ENCODE measurements at places on chromosomes 16 and 17.

DNA sequence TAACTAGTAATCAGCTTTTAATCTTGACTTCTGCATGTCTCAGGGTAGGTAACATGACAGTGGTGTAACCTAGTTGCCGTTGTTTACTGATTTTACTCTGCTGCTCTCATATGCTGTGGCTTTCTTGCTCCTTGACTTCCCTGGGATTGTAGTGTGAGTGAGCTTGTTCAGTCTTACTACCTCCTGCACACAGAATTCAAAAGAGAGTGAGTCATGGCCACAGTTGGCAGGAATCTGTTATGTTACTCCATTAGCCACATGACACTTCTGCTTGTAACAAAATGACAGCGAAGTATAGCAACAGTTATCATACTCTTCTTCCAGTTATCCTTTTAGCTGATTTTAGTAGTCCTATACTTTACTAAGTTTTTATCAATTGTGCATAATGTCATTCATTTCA is 18.8 kb downstream of the TNRC6A start:
- DNase-seq: no peak

- DNase-seq: no peak
These were observed 6.4 kb downstream of the MRPL28 start for GRCh38 chr16:363766-364490.

DNA sequence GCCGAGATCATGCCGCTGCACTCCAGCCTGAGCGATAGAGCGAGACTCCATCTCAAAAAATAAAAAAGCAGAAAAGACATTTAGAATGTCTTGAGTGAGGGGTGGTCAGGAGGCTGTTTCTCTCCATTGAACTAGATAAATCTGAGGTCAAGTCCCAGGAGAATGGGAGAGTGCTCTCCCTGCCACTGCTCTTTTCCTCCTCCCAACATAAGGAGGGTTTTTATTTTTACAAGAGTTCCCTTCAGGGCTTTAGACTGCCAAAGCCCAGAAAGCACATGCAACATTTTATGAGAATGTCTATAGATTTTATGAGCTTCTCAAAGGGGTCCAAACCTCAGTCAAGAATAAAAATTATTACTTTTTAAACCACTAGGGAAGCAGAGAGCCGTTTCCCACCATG is 1.6 kb downstream of the RND2 start:
- DNase-seq: no peak

DNA sequence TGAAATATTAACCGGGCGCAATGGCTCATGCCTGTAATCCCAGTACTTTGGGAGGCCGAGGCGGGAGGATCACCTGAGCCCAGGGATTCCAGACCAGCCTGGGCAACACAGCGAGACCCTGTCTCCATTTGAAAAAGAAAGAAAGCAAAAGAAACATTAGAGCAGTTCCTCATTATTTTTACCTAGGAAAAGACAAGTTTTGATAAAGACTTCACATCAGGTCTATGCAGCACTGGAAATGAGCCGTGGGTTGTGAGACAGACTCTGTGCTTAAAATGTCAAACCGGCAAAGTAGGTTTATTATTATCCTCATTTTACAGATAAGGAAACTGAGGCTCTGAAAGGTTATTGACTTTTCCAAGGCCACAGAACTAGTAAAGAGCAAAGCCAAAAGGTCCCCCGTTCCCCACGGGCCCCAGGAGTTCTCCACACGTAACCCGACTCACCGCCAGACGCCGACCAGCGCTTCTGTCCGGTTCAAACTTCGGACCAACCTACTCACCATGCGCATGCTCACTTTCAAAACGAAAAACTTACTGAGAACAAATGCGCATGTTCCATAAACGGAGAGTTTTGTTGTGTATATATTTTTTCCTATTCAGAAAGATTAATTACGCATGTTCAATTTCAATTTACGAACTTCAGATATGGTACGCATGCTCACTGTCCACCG is 356 bp downstream of the TUBD1 start:
- no peak for DNase-seq

DNA sequence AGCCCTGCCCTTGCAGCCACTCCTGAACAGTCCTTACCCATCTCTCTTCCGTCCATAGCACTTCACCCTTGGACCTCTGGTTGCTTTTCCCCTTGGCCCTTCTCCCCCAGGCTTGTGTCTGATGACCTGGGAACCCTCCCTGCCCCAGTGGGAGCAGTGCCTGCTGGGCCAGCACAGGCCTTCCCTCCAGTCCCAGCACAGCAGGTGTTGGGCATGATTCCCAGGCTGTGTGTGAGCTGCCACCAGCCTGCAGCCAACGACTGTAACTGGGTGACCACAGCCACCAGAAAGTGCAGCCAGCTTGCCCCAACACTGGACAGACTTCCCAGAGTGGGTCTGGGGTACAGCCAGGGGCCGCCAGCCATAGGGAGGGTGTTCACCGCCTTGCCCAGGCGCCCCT is 30.0 kb downstream of the CRAMP1 start:
- no peak for DNase-seq

- DNase-seq: peak; percentile 45
These were observed 11.4 kb downstream of the DYNC1LI2 start for GRCh38 chr16:66740010-66740409.

- DNase-seq: no peak
These were observed 31.4 kb upstream of the EIF1 start for GRCh38 chr17:41657176-41657754.

DNA sequence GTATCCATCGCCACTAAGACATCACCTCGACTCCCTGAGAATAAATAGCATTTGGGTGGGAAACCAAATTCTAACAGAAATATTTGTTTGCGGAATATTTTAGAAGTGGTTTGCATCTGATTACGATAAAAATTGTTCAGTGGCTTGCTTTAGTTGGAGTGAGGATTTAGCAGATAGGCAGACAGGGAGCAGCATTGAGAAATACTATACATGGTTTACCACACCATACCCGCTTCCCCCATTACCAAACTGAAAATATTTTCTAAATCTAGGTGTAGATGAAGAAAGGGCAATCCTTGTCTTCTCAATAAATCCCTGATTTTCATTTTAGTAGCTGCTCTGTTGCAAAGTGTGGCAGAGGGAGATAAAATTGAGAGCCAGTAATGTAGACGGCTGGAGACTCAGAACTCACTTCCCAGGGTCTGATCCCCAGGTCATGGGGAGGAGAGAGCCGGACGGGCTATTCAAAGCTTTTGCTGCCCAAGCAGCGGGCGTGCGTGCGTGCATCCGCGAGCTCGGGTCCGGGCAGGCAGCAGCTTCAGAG is 808 bp upstream of the BAHCC1 start:
- no peak for DNase-seq

DNA sequence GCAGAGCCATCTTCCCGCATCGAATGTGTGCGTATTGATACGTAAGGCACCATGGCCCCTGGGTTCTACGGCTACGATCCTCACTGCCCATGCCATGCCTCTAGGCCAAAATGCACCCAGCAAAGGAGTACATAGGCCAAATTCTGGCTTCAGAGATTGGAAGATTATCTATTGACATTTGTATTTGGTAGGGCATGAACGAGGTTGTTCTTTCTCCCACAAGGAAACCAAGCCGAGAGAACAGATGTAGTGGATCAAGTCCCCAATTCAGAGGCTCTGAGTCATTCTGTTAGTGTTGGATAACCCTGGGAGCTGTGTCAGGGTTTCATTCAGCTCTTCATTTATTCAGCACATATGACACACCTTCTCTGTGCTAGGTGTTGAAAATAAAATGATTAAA is 36.5 kb downstream of the HOXB1 start:
- DNase-seq: no peak

- no peak for DNase-seq
These were observed 254.8 kb downstream of the FOXL1 start for GRCh38 chr16:86833136-86833535.

DNA sequence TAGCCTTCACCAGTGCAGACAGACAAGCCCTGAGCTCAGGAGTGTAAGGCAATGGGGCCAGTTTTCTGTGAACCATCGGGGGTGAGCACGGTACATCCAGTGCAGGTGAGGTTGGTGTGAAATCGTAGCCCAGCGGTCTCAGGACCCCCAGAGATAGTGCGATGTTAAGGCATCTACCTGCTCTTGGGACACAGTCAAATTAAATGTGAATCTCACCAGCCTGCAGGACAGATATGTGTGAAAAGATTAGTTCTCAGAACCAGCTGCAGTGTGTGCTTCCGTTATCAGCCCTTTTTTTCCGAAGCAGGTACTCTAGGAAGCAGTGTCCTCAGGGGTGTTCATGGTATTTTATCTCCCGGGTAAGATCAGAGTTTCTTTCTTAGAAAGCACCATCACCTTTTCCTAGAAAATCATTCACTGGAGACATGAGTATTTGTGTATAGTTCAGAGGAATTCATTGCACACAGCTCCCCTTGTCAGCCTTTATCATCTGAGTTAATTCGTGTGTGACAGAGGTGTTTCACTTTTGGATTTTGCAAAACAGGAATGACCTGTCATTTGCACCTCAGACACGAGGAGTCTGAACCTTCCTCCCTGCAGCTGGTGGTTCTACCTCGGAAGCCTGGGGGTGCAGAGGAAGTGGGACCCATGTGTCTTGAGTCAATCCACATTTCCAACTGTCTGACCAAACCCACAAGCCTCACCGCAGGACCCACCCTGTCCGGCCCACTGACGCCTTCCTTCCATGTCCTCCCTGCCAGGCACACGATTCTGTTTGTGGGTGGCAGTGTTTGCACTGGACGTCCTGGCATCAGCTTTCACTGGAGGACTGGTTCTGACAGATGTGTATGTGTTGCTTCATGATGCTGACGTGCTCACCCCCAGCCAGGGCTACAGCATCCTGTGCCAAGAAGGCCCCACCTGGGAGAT is 107.8 kb downstream of the CLEC16A start:
- DNase-seq: peak; percentile 92

DNA sequence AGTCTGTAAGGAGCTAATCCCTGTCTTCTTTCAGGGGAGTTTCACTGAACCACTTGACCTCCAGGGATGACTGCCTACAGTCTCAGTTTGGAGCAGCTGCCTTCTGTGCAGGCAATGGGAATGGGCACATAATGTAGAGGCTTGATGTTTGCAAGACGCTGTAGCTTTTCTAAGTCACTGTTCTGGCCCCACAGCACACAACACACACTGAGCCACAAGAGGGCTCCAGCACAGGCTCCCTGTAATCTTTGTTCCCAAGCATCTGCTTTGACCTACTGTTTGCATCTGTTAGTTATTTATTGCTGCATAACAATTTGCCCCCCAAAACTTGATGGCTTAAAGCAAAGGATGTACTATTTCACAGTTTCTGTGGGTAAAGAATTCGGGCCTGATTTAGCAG is 419.0 kb upstream of the ASIC2 start:
- DNase-seq: peak; percentile 1

DNA sequence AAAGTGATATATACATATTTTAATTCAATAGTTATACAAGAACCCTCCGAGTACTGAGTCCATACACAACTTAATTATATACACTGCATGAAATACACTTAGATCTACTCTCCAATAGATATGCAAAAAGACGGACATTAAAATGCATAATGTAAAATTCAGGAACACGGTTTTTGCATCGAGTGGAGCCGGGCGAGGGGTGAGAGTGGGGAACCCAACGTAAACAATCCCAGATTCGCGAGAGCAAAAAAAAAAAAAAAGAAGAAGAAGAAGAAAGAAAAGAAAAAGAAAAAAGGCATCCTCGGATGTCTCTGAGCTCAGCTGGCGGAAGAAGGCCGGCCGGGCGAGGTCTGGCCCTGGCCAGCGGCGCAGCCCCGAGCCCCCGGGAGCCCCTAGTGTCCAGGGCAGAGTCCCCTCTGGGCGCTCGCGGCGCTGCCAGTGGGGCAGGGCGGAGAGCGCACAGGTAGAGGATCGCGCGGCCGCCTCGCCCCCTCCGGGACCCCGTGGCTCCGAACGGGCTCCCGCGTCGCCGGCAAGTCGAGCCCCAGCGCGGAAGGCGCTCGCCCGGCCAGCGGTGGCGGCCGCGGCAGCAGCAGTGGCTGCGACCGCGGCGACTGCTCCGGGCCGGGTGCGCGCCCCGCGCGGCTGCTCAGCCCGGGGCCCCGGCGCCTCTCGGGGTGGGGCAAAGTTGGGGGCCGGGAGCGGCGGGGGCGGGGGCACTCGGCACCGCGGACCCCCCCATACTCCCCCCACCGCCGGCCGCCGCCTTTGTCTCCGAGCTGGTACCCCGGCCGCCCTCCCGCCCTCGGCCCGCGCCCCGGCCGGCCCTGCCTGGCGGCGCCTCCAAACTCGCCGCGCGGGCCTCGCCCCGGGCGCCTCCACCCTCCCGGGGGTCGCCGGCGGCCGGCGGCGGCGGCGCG is 9.6 kb upstream of the ZFHX3 start:
- peak; percentile 54 for DNase-seq

DNA sequence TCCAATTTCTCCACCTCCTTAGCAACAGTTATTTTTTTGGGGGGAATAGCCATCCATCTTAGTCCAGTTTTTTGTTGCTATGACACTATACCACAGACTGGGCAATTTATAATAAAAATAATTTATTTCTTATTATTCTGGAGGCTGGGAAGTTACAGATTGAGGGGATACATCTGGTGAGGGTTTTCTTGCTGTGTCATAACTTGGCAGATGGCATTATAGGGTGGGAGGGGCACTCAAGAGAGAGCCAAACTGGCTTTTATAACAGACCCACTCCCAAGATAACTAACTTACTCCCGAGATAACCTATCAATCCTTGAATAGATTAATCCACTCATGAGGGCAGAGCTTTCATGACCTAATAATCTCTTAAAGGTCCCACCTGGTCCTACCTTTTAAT is 84.2 kb downstream of the ABCA8 start:
- DNase-seq: no peak

- no peak for DNase-seq
These were observed 519.1 kb downstream of the MAF start for GRCh38 chr16:79081297-79082066.

GRCh38 chr16:88007321-88007731 is 56.1 kb downstream of the BANP start:
- no peak for DNase-seq

DNA sequence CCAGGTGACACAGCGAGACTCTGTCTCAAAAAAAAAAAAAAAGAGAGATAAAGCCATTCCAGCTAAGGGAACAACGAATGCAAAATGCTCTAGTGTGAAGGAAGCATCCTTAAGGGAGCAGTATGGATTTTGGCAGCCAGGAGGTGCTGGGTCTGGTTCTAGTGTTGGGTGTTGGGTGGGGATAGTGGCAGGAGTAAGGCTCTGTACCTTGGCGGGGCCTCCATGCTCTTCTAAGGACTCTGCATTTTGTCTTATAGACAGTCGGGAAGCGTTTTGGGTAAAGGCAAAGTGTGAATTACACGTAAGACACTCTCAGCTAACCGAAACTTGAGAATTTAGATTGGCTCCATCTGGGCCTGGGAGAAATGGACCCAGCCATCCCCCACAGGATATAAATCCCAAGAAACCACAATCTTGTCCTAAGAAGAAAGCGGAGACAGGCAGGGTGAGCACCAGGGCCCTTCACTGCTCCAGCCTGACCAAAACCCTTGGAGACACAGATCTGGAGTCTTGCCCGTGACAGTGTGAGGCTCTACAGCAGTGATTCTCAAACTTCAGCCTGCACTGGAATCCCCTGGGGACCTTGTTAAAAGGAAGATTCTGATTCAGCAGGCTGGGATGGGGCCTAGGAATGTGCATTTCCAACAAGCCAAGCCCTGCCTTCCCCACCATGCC is 33.1 kb upstream of the PHB1 start:
- no peak for DNase-seq
